ENCODE measurements at places on chromosomes 1 and 21. TPM values are rescaled to one million over a fixed set of nuclear protein-coding genes. Genes with fewer than 3 reads are reported as not detected.

CATSPERE gene
- total RNA-seq, result not detected

RNF223 gene
- 0.08 TPM for total RNA-seq

PTGFRN gene
- total RNA-seq, result 121 TPM

IKBKE gene
- 11.7 TPM for total RNA-seq

CR1 gene
- total RNA-seq, result not detected

FAM72B gene
- total RNA-seq, result 2.5 TPM

RAVER2 gene
- total RNA-seq, result 5.9 TPM

KLF17 gene
- not detected for total RNA-seq

SLC9C2 gene
- not detected for total RNA-seq

OR2T11 gene
- not detected for total RNA-seq

LGALS8 gene
- total RNA-seq, result 24.6 TPM

SCNM1 gene
- 23.0 TPM for total RNA-seq

SEC16B gene
- 0.72 TPM for total RNA-seq

TNFSF18 gene
- total RNA-seq, result 0.04 TPM

AQP10 gene
- 0.08 TPM for total RNA-seq

ARTN gene
- 139 TPM for total RNA-seq

MARK1 gene
- 7.1 TPM for total RNA-seq

PIGC gene
- total RNA-seq, result 19.4 TPM

CD5L gene
- total RNA-seq, result not detected

PRAMEF11 gene
- not detected for total RNA-seq

KRTAP12-4 gene
- not detected for total RNA-seq

S100A8 gene
- 228 TPM for total RNA-seq

ACTL8 gene
- total RNA-seq, result not detected

ST6GALNAC5 gene
- total RNA-seq, result 6.4 TPM

HCN3 gene
- 0.55 TPM for total RNA-seq

INKA2 gene
- total RNA-seq, result 2.0 TPM

ZFP69B gene
- 3.6 TPM for total RNA-seq

FAM163A gene
- not detected for total RNA-seq

KRTAP10-2 gene
- total RNA-seq, result not detected

CYP4A11 gene
- not detected for total RNA-seq

KMO gene
- under 0.01 TPM for total RNA-seq

Data from hair follicular keratinocyte (primary cell).